Activated CD8-positive, alpha-beta memory T cell treated with anti-CD3 and anti-CD28 coated beads for 1 hour (primary cell): ENCODE measurements at places on chromosomes 7 and 10.

DNA sequence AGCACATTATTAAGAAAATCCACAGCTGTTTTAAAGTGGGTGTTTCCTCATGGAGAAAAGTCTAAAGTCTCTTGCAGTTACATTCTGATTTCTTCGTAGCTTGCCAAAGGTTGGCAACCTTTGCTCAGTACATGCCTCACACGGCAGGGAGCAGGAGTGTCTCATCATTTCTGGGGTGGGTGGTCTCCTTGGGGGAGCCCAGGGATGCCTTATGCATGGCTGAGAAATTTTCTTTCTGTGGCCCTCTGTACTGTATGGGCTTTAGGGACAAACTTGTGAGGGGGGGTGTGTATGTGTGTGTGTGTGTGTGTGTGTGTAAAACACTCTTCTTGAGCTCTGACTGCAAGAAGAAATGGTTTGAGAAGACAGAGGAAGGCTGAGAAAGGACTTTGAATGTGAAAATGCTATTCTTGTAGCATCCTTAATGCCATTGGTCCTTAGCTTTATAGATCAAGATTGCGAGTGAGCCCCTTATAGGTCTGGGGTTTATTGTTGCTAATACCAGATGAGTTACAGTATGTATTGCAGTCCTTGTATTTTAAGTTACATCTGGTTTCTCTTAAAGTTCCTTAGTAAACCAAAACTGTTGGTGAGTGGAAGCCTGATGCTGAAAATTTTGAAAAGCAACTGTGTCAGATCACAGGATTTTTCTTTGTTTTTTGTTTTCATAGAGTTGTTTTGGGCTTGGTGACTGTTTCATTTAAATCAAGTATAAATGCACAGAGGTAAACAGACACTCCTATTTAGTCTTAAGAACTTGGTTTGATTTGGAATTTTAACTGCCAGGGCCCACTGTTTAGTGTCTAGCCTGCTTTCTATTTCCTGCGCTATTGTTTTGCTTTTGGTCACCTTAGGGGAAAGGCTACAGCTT lies 242.0 kb downstream of the BICC1 start:
- no peak for DNase-seq

DNA sequence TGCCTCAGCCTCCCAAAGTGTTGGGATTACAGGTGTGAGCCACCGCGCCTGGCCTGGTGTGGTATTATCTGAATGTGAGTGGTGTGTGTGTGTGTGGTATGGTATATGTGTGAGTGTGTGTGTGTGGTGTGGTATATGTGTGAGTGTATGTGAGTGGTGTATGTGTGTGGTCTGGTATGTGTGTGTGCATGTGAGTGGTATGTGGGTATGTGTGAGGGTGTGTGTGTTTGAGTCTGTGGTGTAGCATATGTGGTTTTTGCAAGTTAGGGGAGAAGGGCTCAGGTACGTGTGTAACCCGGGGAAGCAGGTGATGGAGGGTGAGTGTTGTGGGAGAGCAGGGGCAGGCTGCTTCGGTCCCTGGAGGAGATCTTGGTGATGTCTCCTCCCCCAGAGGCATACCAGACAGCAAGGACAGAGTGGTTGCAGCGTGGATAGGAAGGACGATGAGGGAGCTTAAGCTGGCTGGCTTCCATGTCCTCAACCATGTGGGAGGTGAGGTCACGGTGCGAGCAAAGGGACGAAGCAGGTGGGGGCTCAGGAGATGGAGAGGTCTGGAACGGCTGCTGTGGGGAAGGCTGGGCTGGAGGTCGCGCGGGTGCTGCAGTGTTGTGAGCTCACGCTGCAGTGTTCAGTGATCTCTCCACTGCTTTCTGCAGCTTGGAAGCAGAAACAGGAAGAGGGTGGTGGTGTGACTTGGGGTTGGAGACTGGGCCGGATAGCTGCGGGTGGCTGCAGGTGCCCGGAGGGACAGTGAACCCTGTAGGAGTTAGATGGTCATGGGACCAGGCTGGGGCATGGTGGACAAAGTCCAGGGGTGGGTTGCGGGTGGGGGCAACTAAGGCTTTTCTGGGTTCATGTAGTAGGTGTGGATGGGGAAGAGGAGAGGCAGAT lies 5.0 kb downstream of the ZYX start:
- no peak for DNase-seq

DNA sequence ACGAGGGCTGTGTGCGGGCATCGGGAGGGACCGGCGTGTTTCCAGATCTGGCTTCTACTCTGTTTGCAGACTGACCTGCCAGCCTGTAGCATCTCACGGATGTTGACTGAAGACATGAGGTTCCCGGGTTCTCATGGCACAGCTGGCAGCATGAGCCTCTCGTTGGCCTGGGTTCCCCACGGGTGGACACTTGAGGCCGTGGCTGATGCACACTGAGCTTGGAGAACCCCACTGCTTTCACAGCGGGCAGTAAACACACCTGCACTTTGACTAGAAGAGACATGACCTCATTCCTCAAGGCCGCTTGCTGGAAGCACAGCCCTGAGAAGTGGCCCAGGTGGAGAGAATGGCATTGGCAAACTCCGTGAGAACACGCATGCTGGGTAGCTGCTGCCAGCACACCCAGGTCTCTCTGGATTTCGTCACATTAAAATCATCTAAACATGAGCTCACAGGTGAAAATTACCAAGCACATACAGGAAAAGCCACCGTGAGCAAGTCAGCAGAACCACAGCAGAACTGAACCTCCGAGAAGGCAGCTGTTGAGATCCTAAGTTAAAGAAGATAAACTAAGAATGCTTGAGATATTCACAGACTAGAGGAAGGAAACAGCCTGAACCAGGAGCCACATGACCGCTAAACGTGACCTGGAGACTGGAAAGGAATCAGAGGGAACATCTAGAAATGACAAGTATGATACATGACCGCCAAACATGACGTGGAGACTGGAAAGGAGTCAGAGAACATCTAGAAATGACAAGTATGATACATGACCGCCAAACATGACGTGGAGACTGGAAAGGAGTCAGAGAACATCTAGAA lies 32.5 kb downstream of the BNIP3 start:
- no peak for DNase-seq

DNA sequence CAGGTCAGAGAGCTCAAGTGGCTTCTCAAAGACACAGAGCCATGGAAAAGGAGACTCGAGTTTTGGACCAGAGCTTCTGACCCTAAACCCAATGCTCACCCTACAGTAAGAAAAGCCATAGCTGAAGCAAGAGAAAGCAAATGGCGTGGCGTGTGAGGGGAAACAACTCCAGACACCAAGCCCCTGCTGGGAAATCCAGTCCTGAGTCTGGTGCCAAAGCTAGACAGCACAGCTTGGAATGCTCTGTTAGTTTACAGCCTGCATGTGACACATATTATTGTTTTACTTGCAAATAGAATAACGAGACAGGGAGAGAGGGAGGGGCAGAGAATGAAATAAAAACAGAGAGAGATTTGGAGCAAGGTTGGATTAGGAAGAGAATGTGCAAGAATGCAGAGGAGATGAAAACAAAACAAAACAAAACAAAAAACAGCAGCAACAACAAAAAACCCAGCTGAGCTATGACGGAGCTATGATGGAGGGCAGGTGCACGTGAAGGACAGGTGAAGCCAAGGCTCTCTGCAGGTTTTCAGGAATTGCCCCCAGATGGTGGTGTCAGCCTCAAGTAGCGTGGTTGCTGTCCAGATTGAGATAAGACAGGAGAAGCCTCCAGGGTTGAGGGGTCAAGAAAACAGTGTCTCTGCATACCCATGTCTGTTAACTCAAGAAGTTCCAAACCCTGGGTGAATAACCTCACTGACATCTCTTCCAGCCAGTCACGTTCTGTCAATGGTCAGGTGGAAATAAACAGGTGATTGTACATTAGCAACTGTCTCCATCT lies 69.7 kb upstream of the LRRC18 start:
- no peak for DNase-seq

GRCh38 chr10:122703483-122704448 lies 4.1 kb upstream of the C10orf120 start:
- peak; percentile 19 for DNase-seq

DNA sequence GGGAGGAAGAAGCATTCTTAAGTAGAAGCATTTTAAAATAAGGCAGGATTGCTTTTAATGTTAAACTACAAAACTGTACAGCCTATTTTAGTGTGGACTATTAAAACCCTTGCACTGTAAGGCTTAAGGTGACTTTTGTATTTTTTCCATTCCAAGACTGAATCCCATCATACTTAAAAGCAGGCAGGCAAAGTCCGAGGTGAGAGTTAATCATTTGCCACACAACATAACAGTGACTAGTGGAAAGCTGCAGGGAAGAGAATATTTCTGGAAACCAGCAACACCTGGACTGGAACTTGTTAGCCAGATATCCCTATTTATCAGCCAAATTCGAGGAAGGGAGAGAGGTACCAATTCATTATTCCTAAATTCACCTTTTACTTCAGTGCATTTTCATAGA lies 3.5 kb downstream of the PRR15 start:
- DNase-seq: no peak

- DNase-seq: no peak
Measured at GRCh38 chr7:148700661-148701064, 2.0 kb downstream of the CUL1 start.

DNA sequence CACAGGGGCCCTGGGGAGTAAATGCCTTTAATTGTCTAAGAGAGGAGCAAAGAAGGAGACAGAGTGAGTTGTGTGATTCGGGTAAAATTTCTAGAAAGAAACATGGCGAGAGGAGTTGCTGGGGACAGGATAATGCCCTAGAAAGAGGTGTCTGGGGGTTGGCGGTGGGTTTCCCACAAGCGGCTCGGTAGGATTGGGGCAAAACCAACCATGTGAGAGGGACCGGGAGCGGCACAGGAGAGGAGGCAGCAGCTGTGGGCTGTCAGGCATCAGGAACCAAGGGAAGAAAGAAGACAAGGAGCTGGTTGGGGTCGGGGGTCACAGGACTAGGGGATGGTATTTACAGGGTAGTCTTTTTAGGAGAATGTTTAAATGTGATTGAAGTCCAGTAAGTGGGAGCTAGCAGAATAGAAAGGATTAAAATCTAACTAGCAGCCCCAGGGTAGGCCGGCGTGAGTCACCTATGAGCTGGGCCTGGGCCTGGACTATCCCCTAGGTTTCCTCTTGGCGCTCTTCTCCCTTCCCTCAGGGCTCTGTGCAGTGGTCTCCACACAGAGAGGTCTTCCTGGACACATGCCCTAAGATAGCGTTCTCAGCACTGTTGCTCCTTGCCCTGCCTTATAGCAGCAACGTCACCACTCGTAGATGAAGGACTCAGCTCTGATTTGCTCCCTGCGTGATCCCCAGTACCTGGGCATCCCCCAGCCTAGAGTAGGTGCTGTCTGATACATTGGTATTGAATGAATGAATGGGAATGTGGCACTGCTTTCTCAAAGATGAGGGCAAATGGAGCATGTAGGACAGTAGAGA lies 32.6 kb downstream of the IKZF1 start:
- DNase-seq: no peak

- no peak for DNase-seq
Measured at GRCh38 chr10:15704581-15704968, 15.1 kb downstream of the ITGA8 start.

GRCh38 chr10:34237898-34238455 lies 577.1 kb downstream of the PARD3 start:
- no peak for DNase-seq

DNA sequence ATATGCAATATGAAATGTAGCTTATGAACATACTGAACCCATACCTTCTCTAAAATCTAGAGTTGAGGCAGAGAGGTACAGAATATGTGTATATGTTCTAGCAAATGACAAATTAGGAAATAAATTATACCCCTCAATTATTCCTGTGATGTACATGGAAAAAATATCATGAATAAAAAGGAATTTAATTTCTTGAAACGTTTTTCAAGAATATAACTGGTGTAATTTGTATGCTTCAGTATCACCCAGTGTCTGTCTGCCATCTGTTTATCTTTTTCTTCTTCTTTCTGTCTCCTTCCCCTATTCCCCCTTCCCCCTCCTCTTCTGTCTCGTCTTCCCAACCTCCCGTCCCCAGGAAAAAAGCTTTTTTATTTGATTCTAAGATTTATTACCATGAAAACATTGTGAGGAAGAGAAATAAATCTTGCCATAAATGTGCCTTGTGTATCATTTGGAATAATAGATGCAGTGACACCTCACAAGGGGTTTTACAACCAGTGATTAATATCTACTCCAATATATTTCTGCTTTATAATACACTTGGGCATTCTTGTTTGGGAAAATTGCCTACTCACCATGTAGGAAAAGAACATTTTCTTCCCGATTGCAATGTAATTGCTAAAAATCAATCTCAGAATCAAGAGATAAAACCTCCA lies 12.2 kb downstream of the LANCL2 start:
- no peak for DNase-seq
